ENCODE measurements at places on chromosomes 11 and 22.

DNA sequence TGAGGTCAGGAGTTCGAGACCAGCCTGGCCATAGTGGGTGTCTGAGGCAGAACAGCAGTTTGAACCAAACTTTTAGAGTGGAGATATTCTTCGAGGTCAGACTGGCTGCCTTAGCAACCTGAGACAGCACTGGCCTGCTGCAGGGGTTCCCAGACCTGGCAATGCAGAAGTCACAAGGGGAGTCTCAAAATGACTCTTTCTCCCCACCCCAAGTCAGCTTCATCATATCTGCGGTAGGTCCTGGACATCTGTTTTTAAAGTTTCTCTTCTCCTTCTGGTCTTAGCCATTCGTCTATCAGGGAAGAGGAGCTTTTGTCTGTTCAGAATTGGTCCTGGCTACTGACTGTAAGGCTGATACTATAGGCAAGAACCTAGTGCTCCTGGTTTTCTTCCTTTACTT lies 14.5 kb upstream of the CLMP start:
- no peak for DNase-seq

GRCh38 chr11:29163231-29163630 lies 853.6 kb downstream of the KCNA4 start:
- no peak for DNase-seq

DNA sequence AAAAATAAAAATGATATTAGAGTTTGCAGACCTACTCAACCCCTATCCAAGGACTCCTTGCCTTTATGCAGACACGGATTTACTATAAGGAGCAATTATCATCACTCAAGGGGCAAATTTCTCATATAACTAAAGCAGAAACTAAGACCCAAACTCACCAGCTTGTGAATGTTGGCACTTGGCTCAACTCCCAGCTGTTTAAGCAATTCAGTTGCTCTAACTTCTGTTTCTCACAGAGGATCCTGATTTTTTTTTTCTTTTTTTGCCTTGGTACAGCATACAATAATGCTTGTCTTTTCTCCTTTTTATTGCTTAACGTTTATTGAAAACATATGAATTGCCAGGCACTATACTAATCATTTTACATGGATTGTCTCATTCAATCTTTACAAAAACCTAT lies 9.6 kb upstream of the CBLIF start:
- no peak for DNase-seq

- no peak for DNase-seq
These were observed 230.1 kb upstream of the TENM4 start for GRCh38 chr11:79670882-79671281.

GRCh38 chr11:69572233-69572860 lies 68.6 kb upstream of the CCND1 start:
- DNase-seq = no peak

DNA sequence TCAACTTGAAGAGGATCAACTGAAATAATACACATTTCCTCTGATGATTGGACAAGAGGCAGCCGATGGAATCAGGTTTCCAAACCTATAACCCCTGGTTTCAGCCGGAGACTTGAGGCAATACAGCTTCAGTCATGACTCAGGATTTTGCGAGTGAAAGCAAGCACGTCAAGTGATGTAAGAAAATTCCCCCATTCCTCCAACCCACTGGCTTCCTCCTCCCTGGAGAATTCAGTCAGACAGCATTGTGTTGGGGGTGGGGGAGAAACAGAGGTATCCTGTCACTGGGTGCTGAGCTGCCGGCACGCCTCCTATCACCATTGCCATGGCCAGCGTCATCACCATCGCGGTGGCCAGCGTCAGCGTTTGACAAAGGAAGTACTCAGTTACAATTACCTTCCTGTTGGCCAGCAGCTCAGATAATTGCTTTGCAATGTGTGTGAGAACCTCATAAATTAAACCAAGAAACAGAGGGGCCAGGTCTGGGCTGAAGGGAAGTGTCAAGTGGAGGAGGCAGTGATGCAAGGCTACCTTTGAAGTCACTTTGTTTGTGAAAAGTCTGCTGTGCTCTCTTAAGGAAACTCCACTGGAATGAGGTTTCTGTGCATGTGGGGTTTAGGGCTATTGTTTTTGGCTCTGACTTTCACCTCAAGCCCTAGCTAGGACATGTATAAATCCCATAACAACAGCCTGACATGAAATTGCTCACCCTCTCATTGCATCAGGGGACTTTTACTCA lies 50.2 kb downstream of the LIF start:
- DNase-seq = peak; percentile 18

- no peak for DNase-seq
These were observed 15.6 kb downstream of the NPTXR start for GRCh38 chr22:38828191-38828590.

DNA sequence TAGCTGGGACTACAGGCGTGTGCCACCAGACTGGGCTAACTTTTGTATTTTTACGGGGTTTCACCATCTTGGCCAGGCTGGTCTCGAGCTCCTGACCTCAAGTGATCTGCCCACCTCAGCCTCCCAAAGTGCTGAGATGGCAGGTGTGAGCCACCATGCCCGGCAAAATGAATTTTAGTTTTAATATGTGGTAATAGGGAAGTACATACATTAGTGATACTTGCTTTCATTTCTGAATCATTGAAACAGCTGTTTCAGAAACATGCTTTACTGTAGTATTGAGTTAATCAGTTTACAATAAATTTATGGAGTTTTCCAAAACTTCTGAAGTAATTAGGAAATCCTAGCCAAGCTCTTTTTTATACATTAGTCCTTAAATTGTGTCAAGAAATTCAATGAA lies 15.6 kb downstream of the PCF11 start:
- no peak for DNase-seq

DNA sequence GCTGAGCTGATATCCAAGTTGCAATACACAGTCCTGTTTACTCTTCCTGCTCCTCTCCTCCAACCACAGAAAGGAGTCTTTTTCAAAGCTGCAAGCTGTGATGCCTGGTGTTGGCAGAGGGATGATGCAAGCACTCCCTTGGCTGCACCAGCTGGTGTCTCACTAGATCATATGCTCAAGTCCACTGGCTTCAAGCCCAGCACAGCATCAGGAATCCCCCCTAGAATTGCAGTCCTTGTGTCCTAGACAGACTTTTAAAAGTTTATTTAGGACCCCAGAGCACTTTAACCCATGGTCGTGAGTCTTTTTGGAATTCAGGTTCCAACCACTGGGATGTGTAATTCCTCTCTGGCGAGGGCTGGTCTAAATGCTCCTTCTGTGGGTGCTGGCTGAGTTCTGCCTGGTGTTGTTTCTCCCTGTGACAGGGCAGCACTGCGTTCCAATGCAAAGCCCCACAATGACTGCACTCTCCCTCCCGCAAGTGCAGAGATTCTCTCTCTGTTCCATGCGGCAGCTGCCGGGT lies 1.9 kb upstream of the HEPN1 start:
- no peak for DNase-seq

GRCh38 chr11:126433244-126433846 lies 77.9 kb downstream of the ST3GAL4 start:
- no peak for DNase-seq

DNA sequence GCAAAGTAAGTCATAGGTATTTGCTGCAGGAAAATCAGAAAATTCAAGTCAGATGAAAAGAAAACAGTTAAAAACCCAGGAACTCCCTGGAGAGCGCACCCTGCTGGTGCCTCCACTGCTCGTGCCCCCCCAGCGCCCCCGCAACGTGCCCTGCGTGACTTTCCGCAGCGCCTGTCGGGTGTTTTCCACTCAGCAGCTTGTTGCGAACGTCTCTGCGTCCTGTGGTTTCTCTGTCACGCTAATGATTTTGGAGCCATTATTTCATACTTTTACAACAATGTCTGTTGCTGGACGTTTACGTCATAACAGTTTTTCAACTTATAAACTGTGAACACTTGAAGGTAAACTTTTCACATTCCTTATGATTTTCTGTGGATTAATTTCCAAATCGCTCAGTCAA lies 5.0 kb downstream of the CRELD2 start:
- DNase-seq = no peak

DNA sequence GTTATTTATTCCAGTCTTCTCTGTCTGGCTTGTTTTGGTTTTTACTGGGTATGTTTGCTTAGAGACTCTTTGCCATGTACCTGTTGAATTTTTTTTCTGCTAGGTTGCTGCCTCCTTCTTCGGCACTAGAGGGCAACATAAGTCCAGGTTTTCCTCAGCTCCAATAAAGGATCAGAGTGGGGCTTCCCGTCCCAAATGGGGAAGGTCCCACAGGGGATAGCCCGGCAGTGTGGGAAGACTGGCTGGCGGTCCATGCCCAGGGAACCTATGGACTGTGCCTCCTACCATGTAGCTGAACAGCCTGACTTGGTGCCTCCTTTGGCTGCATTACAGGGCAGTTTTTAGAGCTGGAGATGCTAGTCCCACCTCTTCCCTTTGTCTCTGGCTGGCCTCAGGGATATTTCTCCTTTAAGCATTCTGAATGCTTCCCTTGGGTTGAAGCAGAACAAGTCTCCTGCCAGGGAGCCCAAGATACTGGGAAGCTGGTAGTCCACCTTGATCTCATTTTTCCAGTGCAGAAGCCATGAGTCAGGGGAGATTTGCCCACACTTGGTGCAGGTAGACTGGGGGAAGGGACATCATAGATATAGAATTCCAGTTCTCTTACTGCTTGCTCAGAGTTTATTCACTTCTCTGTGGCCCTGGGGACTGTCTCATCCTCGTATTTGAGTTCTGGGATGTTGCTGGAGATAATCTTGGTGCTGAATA lies 60.2 kb downstream of the BRD1 start:
- no peak for DNase-seq

DNA sequence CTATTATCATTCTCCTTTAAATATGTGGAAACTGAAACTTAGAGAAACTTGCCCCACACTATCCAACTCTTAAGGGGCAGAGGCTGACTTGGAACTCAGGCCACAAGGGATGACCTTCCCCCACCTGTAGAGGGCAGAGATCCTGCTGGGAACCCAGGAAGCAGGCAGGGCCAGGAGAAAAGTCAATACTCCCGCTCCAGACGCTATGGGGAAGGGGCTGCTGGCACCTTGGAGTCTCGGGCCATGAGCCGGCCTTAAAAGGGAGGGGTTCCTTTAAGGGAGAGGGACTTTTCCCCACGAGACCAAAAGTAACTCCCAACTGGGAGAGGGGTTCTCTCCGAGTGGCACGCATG lies 620 bp upstream of the ANO5 start:
- no peak for DNase-seq

DNA sequence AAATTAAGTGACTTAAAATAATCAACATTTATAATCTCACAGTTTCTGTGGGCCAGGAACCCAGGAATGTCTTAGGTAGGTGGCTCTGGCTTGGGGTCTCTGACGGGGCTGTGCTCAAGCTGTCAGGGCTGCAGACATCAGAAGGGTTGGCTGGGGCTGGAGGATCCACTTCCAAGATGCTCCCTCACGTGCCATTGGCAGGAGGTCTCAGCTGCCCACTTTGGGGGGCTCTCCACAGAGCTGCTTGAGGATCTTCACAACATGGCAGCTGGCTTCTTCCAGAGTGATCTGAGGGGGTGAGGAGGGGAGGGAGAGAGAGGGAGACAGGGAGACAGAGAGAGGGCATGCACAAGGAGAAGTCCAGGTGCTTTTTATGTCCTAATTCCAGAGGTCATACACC lies 18.1 kb downstream of the SLC2A11 start:
- DNase-seq = no peak

GRCh38 chr22:32887324-32887980 lies 85.9 kb downstream of the TIMP3 start:
- no peak for DNase-seq

DNA sequence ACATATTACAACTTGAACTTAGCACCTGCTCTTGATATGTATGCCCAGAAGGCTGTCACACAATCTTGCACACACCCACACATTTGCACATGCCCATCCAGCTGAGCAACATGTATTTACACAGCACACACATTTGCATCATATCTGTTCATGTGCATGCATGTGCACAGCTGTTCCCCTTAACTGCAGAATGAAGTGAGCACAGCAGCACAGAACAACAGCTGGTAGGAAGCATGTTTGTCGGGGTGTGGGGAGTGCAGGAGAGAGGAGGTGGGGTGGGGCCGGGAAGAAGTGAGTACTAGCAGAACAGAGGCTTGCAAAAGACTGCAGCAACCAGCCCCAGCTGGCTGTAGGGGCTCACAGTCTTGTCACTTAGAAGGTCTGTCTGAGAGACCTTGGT lies 296.5 kb downstream of the KIRREL3 start:
- DNase-seq = no peak

- DNase-seq = no peak
These were observed 688.7 kb downstream of the ETS1 start for GRCh38 chr11:127898422-127899365.

DNA sequence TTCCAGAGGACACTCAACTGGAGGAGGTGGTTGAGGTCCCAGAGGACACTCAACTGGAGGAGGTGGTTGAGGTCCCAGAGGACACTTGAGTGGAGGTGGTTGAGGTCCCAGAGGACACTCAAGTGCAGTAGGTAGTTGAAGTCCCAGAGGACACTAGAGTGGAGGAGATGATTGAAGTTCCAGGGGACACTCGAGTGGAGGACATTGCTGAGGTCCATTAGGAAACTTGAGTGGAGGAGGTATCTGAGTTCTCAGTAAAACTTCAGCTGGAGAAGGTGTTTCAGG lies 39.7 kb downstream of the ZNF195 start:
- no peak for DNase-seq

- DNase-seq = no peak
These were observed 110.1 kb downstream of the NOX4 start for GRCh38 chr11:89381094-89381493.

DNA sequence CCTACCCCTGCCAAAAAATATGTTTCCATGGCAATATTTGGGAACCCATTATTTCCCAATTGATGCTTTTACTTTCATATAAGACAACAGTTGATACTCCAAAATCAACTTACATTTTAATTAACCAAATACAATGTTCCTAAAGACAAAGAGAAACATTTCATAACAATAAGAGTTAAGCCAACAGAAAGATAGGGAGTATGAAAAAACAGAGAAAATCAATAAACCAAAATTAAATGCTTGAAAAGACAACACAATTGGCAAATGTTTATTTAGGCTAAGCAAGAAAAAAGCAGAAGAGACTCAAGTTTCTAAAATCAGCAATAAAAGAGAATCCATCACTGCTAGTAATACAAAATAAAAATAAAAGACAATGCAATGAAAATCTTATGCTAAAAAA lies 123.1 kb upstream of the VPREB1 start:
- no peak for DNase-seq
